ENCODE measurements at places on chromosomes 4 and X.

DNA sequence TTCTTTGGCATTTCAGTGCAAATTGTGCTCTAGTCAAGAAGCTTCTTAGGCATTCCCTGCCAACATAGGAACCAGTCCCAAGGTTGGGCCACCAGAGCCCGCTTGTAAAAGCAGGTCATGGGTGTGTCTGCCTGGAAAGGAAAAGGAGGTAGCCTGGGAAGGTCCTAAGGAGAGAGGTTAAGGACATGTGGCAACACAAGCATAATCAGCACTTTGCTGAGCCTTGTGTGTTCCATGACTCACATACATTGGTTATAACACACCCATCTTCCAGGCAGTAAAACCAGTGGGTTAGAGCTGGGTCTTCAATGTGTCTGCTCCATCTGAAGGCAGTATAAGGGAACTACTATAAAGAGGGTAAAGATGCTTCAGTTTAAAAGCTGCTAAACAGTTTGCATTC, 165.0 kb downstream of the FHIP1A start:
- no peak for DNase-seq

DNA sequence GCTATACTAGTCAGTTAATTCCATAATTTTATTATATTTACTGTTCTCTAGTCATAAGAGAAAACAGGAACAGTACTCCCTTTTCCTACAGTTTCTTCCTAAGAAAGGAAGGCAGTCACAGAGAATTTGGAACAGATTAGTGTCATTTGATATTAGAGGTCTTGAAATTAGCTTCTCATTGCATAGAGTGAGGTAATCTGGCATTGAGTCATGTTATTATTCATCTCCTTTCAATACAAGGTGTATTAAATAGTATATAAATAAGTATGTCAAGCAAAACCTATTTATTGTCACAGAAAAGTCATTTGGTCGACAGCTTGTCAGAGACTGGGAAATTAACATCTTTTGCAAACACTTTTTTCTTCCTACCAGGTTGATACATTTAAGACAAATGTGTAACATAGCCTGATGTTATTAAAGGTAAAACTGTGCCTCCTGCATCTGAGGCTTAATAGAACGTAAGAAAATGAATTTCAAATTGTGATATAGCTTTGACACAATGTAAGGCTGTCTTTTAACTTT, 753.1 kb upstream of the FRG1 start:
- DNase-seq = no peak

DNA sequence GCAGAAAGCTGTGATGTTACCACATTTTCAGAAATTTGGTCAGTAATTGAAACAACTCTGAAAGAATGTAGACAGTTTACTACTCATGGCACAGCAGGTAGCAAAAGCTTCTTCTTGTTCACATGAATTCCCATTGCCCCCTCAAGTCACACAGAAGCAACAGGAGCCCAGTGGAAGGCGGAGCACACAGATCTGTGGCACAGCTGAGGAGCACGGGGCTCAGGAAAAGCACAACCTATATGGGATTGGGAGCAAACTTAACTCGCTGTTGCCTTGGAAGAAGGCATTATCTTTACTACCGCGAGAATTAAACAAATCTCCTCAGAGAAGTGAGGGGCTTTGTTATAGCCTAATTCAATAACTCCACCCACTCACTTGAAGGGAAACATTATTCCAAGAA, 358.5 kb downstream of the SPOCK3 start:
- DNase-seq = no peak

- DNase-seq = no peak
Observed at GRCh38 chr4:25941457-25942221, 27.6 kb downstream of the SMIM20 start.

GRCh38 chr4:47271291-47271690, 192.2 kb downstream of the COMMD8 start:
- no peak for DNase-seq

- DNase-seq = no peak
Observed at GRCh38 chr4:145566086-145566708, 53.0 kb upstream of the MMAA start.
